Amniotic epithelial cell (primary cell): ENCODE measurements at places on chromosomes 6 and 20.

DNA sequence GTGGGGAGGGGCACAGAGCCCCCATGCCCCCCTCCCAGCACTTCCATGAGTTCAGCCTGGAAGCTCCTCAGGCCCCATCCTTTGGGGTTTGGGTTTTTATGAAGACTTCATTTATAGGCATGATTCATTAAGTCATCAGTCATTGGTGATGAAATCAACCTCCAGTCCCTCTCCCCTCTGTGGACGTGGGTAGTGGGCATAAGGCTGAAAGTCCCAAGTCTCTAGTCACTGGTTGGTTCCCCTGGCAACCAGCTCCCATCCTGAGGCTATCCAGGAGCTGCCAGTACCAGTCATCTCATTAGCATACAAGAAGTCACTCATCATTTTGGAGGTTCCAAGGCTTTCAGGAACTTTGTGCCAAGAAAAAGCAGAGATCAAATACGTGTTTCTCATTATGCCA lies 9.2 kb downstream of the TGM3 start:
- no peak for DNase-seq

DNA sequence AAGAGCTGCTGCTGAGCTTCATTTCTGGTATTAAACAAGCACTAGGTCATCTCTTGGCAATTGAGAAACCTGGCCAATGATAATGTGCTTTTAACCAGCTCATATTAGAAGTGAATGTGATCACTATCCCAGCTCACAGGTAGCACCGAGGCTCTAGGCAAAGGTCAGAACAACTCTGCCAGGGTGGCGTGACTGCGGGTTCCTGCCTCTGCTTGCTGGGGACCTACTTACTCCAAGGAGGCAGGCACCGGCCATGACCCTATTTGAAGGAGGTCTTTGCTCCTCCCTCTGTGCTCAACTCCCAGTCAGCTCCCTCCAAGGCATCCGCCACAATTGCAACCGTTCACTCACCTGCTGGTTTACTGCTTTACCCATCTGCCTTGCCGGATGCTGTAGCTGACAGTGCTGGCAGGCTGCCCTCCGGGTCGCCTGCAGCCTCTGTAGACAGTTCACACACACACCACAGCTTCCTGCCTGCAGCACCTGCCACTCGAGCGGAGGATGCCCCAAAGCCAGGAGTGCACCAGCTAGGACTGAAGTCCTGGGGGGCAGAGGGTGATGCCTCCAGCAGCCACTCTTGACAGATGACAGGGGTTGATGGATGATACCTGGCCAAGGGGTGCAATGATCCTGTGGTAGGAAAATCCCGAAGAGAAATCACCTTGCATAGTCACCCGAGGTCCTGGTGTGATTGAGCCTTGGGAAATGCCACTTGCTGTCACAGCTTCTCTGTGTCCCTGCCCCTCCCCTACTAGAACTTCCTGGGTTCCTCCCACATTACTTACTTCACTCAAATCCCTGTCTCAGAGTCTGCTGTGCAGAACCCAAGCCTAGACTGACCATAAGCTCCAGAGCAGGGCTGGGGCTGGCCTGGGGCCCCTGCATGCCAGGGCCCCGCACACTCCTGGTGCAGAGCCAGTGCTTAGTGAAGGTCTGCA lies 8.8 kb upstream of the VSX1 start:
- DNase-seq = no peak

GRCh38 chr6:39688494-39688893 lies 36.7 kb downstream of the KIF6 start:
- no peak for DNase-seq

DNA sequence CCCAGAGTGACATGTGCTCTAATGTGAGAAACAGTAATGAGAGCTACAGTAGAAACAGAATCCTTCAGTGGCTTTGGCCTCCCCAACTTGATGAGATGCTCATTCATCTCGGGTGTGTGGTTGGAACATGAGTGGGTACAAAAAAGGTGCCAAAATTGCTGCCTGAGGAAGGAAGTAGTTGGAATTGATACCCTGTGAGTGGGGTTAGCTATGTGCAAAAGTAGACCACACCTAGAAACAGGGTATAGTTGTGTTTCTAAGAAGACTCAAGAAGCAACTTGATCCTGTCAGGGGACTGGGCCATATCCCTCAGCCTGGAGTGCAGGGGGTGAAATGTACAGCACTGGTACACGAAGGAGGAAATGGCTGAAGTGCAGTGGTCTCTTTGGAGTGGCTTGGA lies 206.4 kb upstream of the SUPT3H start:
- no peak for DNase-seq

DNA sequence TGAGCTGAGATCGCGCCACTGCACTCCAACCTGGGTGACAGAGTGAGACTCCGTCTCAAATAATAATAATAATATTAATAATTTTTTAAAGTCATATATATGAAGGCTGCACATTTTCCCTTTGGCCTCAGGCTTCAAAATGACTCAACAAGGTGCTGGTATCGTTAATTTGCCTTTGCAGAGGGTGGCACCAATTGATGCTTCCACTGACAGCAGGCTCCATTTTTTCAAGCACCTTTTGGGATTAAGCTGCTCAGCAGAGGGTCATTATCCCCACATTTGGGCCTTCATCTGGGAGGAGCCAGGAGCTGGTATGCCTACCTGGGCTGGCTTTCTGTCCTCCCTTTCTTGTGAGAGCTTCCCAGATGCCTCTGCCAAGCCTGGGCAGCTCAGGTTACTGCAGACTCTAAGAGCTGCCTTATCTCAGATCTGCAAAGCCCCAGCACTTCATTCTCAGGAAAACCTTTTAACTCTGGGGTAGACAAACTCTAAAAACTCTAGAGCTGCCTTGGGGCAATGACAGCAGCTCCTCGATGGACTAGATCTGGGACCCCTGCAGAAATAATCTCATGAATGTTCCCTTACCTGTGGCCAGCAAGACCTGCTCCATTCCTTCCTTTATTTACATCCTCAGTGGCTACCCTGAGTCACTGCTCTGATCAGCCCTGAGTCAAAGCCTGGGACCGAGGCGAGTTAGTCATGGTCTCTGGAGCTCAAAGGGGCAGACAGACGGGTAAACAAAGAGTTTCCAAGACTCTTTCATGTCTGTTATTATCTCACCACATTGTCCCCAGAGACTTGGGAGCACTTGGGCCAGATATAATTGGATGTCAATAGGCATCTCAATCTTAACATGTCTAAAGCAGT lies 80.0 kb upstream of the EYA2 start:
- DNase-seq = peak; percentile 70

DNA sequence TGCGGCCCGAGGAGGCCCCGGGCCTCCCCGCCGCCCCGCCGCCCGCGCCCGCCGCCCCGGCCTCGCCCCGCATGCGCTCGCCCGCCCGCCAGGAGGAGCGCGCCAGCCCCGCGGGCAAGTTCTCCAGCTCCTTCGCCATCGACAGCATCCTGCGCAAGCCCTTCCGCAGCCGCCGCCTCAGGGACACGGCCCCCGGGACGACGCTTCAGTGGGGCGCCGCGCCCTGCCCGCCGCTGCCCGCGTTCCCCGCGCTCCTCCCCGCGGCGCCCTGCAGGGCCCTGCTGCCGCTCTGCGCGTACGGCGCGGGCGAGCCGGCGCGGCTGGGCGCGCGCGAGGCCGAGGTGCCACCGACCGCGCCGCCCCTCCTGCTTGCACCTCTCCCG lies 1.5 kb downstream of the FOXQ1 start:
- DNase-seq = no peak

DNA sequence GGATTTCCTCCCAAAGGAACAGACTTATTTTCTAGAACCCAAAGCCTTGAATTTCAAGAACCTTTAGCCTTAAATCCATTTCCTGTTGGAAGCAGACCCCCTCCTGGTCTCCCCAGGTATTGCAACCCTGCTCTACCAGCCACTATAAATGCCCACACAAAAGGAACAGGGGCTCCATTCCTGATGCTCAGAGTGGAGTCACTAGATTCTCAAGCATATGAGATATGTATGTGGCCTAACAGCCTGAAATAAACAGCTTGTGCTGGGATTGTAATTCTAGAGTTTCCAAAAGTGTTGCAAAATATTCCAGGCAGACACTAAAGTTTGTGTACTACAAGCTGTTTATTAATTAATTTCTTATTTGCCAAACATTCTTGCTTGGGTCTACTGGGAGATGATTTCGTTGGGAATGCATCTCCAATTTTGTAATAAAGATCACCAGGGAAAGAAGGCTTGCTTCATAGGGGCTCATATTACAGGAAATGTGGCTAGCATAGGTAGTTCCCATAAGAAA lies 44.8 kb downstream of the RIPOR3 start:
- peak; percentile 83 for DNase-seq

DNA sequence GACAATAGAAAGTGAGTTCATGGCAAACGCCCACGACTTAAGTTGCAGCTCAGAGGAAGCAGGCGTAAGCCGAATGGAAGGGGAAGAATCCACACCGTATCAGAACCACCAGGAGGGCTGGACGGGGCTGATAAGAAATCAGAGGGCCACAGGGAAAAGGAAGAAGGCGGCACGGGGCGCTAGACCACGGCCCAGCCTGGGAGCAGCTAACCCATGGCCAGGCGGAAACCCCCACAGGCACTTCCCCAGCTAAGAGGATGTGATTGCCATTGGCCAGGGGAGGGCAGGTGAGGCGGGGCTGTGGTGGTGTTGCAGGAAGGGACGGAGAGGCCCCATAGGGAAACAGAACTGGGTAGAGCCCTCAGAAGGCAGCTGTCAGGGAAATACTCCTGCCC lies 174.0 kb upstream of the AFDN start:
- no peak for DNase-seq
